ENCODE measurements at places on chromosomes 3 and 15. TPM values are rescaled to one million over a fixed set of nuclear protein-coding genes. Genes with fewer than 3 reads are reported as not detected.

FOXB1 gene
- 0.16 TPM for total RNA-seq

EPHA3 gene
- not detected for total RNA-seq

CAPN3 gene
- 1.0 TPM for total RNA-seq

ECE2 gene
- 0.18 TPM for total RNA-seq

ADAMTS7 gene
- total RNA-seq = 1.4 TPM

CACNA2D3 gene
- total RNA-seq = not detected

RBMS3 gene
- not detected for total RNA-seq

RTP3 gene
- not detected for total RNA-seq

INSYN1 gene
- total RNA-seq = not detected

VEPH1 gene
- total RNA-seq = not detected

KBTBD13 gene
- not detected for total RNA-seq

- DNase-seq = no peak
These were observed 279.1 kb upstream of the IGF1R start for GRCh38 chr15:98369081-98369716.

GRCh38 chr3:56042326-56042951 is 425.8 kb downstream of the ERC2 start:
- DNase-seq = no peak

GRCh38 chr3:181604267-181604666 is 107.5 kb upstream of the SOX2 start:
- DNase-seq = no peak

GRCh38 chr3:188176476-188176875 is 22.5 kb downstream of the LPP start:
- DNase-seq = no peak

DNA sequence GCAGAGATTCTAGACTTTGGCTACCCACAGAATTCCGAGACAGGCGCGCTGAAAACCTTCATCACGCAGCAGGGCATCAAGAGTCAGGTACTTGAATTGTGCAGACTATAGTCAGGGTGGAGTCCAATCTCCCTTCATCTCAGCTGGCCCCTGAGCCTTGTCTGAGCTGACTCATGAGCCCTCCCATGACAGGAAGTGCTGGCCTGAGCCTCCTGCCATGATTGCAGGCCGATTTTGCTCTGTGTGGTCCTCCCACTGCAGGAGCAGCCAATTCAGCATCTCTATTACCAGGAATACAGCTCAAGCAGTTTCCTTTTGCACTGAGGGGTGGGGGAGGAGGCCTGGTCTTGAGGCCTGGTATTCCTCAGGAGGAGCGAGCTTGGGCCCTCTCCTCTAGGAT is 5.5 kb downstream of the AP2M1 start:
- DNase-seq = no peak

DNA sequence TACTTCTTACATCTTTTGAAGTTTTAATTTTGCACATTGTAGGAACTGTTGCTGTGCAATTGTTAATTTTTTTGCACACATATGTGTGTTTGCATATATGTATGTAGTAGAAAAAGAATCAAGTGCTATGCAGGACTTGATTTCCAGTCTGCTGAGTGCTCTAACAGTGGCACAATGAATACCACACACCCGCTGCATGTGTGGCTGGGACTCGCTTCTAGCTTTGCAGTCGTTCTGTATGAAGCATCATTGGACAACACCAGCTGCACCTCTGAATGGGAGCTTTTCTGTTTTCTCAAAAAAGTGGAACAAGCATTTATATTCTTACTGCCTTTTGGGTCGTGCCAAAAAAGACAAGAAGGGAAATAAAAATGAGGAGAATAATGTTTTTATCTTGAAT is 564.7 kb downstream of the FOXP1 start:
- DNase-seq = no peak

DNA sequence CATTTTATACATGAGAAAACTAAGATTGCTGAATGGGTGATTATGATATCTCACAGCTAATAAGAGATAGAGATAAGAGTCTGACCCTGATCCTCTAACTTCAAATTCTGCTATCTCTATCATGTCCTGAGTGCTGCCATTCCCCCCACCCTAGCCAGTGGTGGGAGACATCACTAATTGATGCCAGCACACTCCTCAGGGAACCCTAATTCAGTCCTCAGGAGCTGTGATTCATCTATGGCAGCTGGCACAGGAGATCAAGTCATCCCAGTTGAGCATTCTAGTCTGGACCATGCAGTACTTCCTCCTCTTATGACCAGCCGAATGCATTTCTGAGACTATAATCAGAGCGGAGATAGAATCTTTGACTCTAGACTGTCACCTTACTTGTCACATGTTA is 71.9 kb downstream of the SYNM start:
- no peak for DNase-seq

DNA sequence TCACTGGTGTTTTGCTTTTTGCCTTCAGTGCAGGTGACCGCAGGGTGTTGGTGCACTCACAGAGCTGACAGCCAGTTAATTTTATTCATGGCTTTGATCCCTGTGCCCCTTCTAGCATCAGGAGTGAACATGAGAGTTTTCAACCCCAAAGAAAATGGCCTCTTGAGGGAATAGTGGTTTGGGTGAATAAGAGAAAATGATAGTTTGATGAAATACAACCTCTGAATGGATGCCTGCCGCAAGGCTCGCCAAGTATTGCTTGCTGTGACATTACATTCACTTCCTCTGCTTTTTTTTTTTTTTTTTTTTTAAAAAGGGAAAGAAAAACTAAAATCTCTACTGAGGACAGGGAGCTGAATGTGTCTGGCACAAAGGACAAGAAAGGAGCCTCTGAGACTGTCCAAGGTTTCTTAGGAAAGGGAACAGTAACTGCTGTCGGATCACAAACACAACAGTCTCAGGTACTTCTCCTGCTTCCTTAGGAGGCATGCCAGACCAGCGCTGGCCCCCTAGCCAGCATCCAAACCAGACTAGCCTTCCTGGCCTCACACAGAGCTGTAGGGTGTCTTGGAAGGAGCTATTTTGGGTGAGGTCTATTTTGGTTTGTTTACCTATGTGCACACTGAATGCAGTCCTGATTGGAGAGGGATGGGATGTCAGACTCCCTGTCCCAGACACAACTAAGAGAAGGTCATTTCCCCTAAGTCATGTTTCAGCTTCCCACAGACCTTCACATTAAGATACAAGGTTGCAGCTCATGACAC is 29.0 kb downstream of the CCDC80 start:
- DNase-seq = no peak

Measured in activated naive CD4-positive, alpha-beta T cell treated with anti-CD3 and anti-CD28 coated beads, Interleukin-2, amount 50 U/mL, for 72 hours (primary cell).